ENCODE measurements at places on chromosomes 1 and 21. TPM values are rescaled to one million over a fixed set of nuclear protein-coding genes. Genes with fewer than 3 reads are reported as not detected.

Gene GSTM1
- not detected for total RNA-seq

Gene CRNN
- total RNA-seq = not detected

Gene PLXNA2
- total RNA-seq = 78.8 TPM

Gene PRAMEF9
- total RNA-seq = not detected

Gene RCC2
- 66.2 TPM for total RNA-seq

Gene FUBP1
- 75.6 TPM for total RNA-seq

Gene CHI3L1
- 50.0 TPM for total RNA-seq

Gene LYSMD1
- total RNA-seq = 16.8 TPM

Gene IFI44L
- total RNA-seq = 24.2 TPM

- DNase-seq = no peak
- no peak overlapping the region for H3K27ac ChIP-seq
Measured at GRCh38 chr1:238177351-238177750, 286.6 kb upstream of the ZP4 start.

DNA sequence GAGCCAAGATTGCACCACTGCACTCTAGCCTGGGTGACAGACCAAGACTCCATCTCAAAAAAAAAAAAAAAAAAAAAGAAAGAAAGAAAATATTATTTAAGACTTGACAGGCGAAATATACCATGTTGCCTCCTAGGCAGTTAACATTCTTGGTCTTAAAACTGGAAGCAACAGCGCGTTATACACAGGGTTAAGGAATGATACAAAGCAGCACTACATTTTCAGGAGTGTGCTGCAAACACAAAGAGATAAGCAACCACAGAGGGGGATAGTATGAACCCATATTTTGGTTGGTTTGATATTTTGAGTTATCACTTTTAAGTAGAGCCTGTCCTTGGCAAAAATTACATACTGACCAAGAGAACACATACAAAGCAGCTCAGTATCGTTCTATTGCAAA lies 25.1 kb downstream of the USP24 start:
- H3K4me1 ChIP-seq = peaks cover 10% of the 10 kb centered on the region
- no peak overlapping the region for H3K4me3 ChIP-seq
- H3K27ac ChIP-seq = no peak overlapping the region
- DNase-seq = no peak
- no peaks in the 10 kb centered on the region for H3K27me3 ChIP-seq
- H3K36me3 ChIP-seq = no peaks in the 10 kb centered on the region

DNA sequence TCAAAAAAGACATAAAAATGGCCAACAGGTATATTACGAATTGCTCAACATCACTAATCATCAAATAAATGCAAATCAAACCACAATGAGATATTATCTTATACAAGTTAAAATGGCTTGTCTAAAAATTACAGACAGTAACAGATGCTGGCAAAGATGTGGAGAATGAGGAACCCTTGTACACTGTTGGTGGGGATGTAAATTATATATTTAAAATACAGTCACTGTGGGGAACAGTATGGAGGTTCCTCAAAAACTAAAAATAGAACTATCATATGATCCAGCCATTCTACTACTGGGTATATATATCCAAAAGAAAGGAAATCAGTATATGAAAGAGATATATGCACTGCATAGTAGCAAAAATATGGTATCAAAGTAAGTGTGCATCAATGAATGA lies 1037.2 kb upstream of the B3GALT2 start:
- H3K4me1 ChIP-seq = no peaks in the 10 kb centered on the region
- no peak overlapping the region for H3K27ac ChIP-seq

GRCh38 chr21:34129039-34129891 lies 55.9 kb downstream of the MRPS6 start:
- H3K4me3 ChIP-seq = peak overlapping the region; percentile 1
- no peaks in the 10 kb centered on the region for H3K27me3 ChIP-seq
- DNase-seq = no peak
- H3K4me1 ChIP-seq = peaks cover 34% of the 10 kb centered on the region

DNA sequence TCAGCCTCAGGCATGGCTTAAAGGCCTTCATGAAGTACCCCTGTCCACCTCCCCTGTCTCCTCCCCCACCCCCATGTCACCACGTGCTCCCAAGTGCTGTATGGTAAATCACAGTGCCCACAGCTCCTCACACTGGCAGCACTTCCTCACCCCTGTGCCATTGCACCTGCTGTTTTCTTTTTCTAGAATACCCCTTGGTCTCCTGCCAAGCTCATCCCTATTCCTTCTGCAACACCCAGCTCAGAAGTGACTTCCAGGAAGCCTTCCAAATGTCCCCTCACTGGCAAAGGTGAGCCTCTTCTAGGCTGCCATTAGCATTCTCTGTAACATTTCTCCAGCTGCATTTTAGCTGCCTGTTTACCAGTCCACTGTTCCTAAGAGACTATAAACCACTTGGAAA lies 9.4 kb downstream of the AKNAD1 start:
- no peak for DNase-seq
- no peak overlapping the region for H3K27ac ChIP-seq
- no peak overlapping the region for H3K4me3 ChIP-seq
- H3K27me3 ChIP-seq = no peaks in the 10 kb centered on the region

DNA sequence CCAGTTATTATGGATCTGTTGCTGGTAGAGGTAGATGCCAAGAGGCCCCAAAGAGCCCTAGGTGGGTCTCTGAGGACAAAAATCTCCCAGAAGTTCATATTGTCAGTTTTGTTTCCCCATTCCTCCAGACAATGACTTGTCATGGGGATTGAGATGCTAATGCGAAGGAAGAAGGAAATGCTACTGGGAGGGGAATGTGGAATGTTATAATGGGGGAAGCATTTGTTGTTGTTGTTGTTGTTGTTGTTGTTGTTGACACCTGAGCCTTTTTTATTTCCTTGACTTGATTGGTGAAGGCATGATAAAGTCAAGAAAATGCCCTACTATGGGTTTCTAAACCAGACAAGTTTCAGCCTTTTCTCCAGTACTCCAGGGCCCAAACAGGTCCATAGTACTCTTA lies 108.9 kb downstream of the BEND5 start:
- H3K27me3 ChIP-seq = no peaks in the 10 kb centered on the region
- no peaks in the 10 kb centered on the region for H3K36me3 ChIP-seq
- no peak for DNase-seq
- no peak overlapping the region for H3K27ac ChIP-seq
- no peak overlapping the region for H3K4me3 ChIP-seq

GRCh38 chr1:110535985-110536384 lies 17.0 kb upstream of the KCNA10 start:
- H3K27ac ChIP-seq = no peak overlapping the region
- no peaks in the 10 kb centered on the region for H3K27me3 ChIP-seq
- no peak for DNase-seq

- H3K4me1 ChIP-seq = peaks cover 79% of the 10 kb centered on the region
- H3K36me3 ChIP-seq = no peaks in the 10 kb centered on the region
- H3K4me3 ChIP-seq = peak overlapping the region; percentile 60
Measured at GRCh38 chr1:155978973-155979429, 654 bp upstream of the ARHGEF2 start.

DNA sequence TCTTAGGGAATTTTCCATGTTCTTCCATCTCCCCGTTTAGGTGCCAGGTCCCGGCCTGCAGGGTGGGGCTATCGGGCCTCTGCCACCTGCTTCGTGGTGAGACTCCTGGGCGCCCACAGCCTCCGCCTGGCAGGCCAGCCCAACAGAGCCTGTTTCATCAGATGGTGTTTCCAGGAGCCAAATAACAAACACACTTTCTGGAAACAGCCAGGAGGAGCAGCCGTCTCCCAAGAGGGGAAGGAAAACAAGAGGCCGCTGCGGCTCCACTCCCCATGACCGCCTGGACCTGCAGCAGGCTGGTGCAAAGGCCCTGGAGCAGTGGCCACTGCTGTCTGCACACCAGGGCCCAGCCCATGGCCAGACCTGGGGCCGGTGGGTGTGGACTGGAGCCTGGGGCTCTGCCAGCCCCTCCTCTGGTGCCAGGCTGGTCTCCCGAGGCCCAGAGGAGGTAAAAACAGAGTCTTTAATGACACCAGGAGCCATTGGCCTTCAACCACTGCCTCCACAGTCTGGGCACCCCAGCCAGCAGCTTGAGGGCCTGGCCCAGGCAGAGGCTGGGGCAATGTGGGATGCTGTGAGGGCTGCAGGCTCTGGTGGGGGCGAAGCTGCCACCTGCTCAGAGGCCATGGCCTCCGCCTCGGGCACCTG lies 55.0 kb downstream of the SLX9 start:
- peaks cover 7% of the 10 kb centered on the region for H3K4me1 ChIP-seq
- no peaks in the 10 kb centered on the region for H3K36me3 ChIP-seq
- no peak overlapping the region for H3K4me3 ChIP-seq
- DNase-seq = peak; percentile 60
- H3K27me3 ChIP-seq = no peaks in the 10 kb centered on the region

- no peaks in the 10 kb centered on the region for H3K27me3 ChIP-seq
- H3K4me3 ChIP-seq = no peak overlapping the region
- no peak overlapping the region for H3K27ac ChIP-seq
- H3K36me3 ChIP-seq = no peaks in the 10 kb centered on the region
- peak; percentile 59 for DNase-seq
Measured at GRCh38 chr1:102234753-102235359, 238.1 kb upstream of the OLFM3 start.

DNA sequence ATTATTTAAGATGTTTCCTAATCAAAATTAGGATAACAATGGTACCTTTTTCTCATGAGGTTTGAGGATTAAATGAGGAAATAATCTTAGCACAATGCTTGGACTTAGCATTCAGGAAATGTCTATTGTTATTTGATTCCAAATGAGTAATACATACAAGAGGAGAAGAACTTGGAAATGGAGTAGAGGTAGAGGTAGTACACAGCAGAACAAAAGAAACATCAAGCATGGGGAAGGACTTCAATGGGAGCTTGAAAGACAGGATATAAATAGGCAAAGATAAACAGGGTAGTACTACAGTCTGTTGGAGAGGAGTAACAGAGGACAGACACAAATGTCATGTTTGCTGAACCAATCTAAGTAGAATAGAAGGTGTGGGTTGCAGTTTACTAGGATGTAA lies 59.5 kb upstream of the RGS2 start:
- no peaks in the 10 kb centered on the region for H3K27me3 ChIP-seq
- DNase-seq = no peak
- no peak overlapping the region for H3K4me3 ChIP-seq
- H3K36me3 ChIP-seq = no peaks in the 10 kb centered on the region
- no peaks in the 10 kb centered on the region for H3K4me1 ChIP-seq

DNA sequence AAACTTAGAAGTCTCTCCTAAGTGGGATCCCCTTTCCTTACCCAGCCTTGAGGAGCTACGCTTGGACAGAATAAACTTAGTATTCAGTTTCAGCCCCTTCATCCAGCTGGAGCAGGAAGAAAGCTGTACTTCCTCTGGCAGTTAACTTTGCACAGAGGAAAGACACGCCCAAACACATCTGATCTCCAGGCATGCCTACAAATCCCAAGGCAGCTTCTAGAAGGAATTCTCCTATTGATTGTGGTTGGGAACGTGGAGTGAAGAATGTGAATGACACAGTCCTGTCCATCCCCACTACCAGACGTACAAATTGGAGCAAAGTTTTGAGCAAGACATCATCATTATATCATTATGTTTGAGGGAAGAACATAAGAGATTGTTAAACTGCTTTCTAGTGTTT lies 6.6 kb upstream of the AK4 start:
- no peaks in the 10 kb centered on the region for H3K27me3 ChIP-seq
- no peak for DNase-seq
- H3K27ac ChIP-seq = no peak overlapping the region
- H3K4me3 ChIP-seq = no peak overlapping the region
- no peaks in the 10 kb centered on the region for H3K4me1 ChIP-seq

All from upper lobe of left lung (tissue), 6 donors.